ENCODE measurements at places on chromosomes 3 and 15.
A peak's percentile ranks its signal among the peaks of the same experiment; 100 is the strongest.

DNA sequence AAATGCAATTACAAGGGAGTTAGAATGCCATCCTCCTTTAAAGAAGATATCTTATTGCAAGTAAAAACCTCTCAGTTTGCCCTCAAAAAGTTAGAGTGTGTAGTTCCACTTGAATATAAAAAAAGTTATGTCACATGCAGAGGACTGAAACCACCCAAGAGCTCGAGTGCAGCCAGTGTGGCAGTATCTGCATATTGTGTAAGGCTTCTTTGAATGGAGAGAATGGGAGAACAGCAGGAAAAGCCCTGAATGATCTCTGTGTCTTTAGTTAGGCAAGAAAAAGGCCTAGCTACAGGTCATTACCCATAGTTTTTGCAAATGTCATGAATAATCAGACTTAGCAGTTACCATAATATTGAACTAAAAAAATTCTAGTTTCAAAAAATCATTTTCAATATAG lies 13.9 kb upstream of the TEX9 start:
- no peak for DNase-seq

DNA sequence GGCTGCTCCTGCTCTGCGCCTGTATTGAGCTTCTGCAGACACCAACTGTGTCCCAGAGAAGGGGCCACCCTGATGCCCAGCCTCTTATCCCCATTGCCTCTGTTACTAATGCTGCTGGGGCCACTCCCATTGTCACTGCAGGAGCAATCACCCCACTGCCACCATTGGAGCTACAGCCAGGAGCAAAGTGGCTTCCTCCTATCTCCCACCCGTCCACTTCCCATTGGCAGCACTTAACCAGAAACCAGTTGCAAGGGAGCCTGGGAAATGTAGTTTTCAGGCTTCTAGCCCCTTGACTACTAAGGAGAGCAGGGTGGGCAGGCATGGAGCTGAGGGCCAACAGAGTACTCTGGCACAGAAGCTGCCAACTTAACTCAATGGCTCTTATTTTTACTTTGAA lies 55.9 kb upstream of the KLF13 start:
- DNase-seq = no peak

- DNase-seq = peak; percentile 96
These were observed 22.5 kb downstream of the POPDC2 start for GRCh38 chr3:119637679-119638477.

GRCh38 chr3:78420611-78421010 lies 1347.2 kb downstream of the ROBO1 start:
- no peak for DNase-seq

GRCh38 chr15:101438482-101439284 lies 50.8 kb downstream of the PCSK6 start:
- no peak for DNase-seq

DNA sequence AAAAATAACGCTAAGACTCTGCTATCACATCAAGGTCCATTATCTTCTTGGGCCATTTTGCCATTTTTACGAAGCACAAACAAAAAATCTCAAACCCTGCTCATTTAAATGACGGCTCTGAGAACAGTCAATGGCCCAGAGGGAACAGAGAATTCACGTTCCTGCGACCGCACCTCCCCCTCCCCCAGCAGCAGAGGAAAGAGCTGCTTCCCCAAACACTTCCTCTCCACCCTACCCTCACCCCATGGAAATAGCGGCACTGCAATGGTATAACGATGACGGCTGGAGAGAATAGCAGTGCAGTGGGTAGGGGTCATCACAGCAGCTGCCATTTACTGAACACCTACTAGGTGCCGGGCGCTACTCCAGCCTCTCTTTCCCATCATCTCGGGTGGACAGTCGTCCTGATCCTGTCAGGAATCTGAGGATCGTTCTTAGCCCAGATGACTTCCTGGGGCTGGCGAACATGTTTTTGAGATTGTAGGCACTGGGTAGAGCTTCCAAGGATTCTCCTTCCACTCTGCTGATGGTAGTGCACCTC lies 113.3 kb downstream of the IQSEC1 start:
- DNase-seq = no peak

All from EH (cell line).